ENCODE measurements at places on chromosomes 2 and 18.
A peak's percentile ranks its signal among the peaks of the same experiment; 100 is the strongest.

- no peak for DNase-seq
These were observed 76.9 kb downstream of the ACTR3 start for GRCh38 chr2:113966832-113967231.

DNA sequence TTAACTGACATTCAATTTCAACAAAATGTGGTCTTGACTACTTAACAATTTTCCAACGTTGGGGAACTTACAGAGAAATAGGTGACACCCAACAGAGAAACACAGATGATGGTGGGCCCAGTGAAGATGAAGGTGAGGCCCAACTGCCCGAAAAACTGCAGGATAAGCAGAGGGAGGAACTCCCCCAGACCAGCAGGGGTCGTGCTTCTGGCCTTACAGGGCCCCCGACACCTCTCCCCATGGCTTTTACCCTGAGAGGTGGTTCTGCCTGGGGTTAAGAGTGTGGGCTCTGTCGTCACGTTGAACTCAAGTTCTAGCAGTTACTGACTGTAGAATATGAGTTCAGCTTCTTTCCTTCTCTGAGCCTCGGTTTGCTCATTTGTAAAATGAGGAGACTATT, 119.5 kb upstream of the SMIM21 start:
- no peak for DNase-seq

DNA sequence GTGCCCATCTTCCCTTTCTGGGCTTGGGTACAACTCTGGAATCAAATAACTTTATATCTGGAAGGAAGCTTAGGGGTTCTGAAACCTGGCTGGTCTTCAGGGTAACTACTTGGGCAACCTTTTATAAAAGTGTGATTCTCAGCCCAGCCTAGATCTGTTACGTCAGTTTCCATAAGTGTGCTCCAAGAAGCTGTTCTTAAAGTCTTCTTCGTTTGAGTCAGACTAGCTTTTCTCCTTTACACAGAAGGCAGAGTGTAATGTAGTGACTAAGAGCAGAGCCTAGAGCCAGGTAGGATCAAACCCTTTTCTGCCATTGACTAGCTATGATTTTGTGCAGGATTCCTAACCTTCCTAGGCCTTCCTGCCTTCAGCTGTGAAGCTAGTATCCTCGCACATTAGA, 5.8 kb downstream of the ITGA6 start:
- no peak for DNase-seq

DNA sequence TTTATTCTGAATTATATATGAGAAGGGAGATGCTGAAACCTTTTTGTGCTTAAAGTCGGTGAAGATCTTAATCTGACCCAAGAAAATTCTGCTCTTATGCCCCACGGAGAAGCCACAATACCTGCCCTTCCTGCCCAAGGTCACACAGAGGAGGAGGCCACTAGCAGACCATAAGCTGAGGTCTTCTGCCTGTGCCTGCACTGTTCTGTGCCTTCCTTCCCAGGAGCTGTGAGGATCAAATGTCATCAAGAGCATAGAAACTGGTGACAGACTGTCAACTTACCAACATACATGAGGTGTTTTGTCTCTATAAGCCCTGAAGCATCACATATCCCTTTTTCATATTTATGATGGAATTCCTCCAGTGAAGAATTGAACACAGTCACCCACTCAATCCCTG, 233.3 kb downstream of the C1D start:
- no peak for DNase-seq

DNA sequence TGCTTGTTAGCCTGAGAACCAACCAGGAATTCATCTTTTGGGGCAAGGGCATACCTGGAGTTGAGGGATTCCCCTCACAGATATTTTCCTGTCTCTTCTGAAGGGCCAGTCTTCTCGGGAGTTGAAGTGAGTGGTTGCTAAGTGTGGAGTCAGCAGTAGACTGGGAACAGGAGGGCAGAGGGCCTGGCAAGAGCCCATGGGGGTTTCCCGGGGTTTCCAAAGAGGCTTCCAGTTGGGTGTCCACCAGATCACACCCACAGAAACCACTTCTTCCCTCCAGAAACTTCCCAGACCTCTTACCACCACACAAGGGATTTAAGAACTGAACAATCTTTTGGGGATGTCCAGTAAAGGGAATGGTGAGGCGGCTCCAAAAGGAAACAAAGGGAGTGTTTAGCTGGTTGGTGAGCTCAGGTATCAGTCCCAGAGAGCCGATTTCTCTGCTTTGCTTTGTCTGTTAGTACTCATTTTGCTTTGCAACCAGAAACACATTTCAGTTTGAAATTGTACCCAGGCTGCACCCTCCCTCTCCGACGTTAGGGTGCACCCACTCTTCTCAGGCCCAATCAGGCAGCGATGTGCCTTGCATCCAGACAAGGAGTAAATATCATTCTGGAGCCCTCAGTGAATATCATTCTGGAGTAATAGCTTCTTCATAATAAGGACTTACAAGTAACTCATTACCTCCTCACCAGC, 47.5 kb upstream of the SPATS2L start:
- no peak for DNase-seq

- DNase-seq = no peak
These were observed 361.0 kb downstream of the ANAPC1 start for GRCh38 chr2:111523009-111523408.

DNA sequence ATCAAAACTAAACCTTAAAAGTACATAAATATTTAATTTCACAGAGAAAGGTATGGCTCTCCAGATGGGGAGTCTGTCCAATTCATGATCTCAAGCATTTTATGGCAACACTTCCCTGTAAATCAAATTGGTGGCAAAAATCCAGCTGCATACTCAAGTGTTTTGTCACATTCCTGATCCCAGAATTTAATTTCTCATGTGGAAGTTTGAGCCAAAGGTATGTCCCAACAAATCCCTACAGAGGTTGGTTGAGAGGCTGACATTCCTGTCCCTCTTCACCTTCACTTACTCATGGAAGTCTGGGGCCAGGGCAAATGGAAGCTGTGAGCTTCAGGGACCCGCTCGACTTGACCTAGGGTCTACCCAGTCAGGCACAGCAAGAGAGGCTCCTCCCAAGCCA, 17.7 kb downstream of the KLF7 start:
- no peak for DNase-seq

GRCh38 chr2:42999856-43000241, 207.5 kb upstream of the HAAO start:
- no peak for DNase-seq

GRCh38 chr2:117949806-117950205, 64.1 kb downstream of the CCDC93 start:
- DNase-seq = no peak

DNA sequence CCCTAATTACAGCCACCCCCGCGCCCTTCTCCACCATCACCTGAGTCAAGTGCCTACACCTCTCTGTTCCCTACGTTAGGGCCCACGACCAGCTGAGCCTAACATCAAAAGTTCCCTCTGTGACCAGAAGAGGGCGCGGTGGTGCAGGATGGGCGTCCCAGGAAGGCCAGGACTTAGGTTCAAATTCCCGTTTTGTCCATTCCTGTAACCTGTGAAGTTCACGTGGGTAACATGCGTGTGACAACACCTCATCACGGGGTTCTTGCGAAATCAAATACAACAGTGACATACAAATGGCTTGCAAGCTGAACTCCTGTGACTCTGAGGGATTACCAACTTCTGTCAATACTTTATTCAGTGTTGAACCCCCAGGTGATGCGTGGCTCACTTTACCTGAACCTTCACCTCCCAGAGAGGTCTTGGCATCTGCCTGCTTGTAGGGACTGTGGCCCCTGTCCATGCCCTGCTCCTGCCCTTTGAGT, 207.9 kb downstream of the ARL4C start:
- DNase-seq = peak; percentile 75

GRCh38 chr2:105176429-105176828, 65.1 kb upstream of the GPR45 start:
- no peak for DNase-seq

- no peak for DNase-seq
These were observed 147.6 kb downstream of the GALNT14 start for GRCh38 chr2:30990671-30991070.

- DNase-seq = no peak
These were observed 727 bp downstream of the KIF1A start for GRCh38 chr2:240819126-240819857.

DNA sequence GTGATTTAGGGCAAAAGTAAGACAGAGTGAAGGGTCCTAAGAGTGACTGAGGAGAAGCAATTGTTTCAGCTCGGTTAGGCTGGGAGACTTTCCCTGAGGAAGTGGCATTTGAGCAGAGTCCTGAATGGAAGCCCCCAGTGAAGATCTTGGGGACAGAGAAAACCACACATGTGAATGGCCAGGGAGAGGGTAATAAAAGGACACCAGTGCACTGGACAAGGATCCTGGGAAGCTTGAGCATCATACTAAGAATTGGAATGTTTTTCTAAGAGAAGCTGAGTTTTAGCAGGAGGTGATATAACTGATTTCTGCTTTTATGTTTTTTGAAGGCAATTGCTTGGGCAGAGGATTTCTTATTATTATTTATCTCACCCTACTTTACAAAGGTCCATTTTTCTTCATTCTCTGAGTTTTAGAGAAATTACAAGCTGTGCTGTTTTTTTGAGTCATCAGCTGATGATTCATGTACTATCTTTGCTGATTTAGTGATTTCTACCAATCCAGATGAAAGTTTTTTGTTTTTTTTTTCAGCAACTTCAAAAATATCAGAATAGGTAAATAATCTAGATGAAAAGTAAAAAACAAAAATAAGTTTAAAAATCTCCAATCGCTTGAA, 43.5 kb downstream of the MFSD6 start:
- DNase-seq = no peak

- DNase-seq = no peak
These were observed 521.8 kb upstream of the ID2 start for GRCh38 chr2:8159966-8160603.

DNA sequence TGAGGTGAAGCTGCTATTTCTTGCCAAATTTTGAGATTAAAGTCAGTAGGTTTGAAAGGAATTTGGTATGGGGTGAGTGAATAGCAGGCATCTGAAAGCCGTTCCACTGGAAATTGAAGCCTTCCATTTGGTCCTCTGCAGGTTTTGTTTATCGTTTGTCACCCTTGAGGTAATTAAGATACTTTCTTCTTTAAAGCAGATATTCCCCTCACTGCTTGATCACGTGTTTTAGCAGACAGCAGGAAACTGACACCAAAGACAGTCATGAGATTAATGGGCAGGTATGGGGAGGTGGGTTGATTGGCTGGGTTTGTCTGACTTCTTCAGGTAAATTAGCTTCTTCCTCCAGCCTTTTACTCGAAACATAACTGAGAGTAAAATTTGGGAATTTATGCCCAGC, 10.7 kb downstream of the LPIN1 start:
- peak; percentile 83 for DNase-seq

GRCh38 chr18:57219964-57220363, 73.1 kb downstream of the BOD1L2 start:
- DNase-seq = no peak

DNA sequence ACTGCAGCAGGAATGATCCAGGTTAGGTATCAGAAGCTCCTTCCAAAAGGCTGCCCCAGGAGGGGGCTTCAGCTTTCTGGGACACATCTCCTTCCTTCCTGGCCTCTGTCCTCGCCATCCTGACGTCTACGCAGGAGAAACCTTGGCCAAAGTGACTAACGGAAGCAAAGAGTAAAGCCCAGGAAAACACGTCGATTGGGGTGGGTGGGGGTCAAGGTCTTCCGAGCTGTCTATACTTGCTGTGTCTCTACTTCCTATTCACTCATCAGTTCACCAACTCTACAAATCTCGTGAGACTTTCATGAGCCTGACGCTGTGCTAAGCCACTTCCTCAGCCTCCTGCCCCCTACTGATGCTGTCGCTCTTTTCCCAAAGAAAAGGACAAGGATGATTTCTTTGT, 212.6 kb downstream of the TNS1 start:
- DNase-seq = peak; percentile 27

GRCh38 chr2:38602136-38602731, 494 bp downstream of the HNRNPLL start:
- DNase-seq = no peak

DNA sequence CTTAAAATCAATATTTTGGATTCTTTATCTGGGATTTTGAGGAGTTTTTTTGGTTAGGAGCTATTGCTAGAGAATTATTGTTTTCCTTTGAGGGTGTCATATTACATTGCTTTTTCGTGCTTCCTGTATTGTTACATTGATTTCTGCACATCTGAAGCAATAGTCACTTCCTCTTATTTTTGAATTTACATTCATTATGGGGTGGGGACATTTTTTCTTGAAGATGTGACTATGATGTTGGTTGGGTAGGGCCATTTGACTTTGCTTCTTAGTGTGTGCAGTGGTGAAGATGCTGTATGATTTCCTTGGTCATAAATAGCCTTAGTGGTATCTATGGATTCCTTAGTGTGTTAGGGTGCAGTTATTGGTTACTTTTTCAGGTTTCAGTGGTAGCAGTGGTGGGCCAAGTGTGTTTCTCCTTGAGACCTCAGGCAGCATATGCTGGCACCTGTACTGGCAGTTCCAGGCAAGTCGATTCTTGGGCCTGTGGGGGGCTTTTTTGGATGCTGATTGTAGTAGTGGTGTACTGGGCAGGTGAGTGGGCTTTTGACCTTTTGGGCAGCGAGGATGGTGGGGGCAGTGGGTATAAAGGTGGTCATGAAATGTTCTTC, 61.8 kb downstream of the ARHGAP25 start:
- DNase-seq = peak; percentile 45

- DNase-seq = peak; percentile 25
These were observed 10.1 kb downstream of the CPLX4 start for GRCh38 chr18:59308248-59308937.

- no peak for DNase-seq
These were observed 68.3 kb upstream of the SESTD1 start for GRCh38 chr2:179332903-179333302.

GRCh38 chr2:78418021-78418420, 607.5 kb upstream of the REG3G start:
- DNase-seq = no peak

DNA sequence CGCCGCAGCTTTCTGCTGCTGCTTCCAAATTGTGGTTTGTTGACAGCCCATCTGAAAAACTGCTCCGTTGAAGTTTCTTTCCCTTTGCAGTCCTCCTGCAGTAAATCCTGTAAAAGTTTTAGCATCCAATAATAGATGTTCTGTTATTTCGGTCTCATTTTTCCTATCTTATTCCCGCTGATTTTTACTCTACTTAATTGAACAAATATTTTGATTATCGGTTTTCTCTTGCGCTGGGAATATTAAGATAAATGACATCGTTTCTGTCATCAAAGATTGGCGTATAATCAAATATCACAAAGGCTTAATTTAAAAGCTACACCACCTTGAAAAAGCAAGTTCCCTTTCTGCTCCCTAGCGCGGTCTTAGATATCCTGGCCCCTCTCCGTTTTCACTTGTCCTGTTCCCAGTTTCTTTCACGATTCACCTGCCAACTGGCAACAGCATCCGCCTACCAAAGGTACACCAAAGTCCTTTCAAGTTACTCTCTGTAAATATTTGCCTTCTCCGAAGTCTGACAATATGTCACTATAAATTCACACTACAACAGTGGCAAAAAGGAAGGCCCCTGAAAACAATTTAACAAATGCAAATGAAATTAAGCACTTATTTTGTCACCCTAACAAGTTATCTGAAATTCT, 1.0 kb upstream of the STRN start:
- DNase-seq = no peak

DNA sequence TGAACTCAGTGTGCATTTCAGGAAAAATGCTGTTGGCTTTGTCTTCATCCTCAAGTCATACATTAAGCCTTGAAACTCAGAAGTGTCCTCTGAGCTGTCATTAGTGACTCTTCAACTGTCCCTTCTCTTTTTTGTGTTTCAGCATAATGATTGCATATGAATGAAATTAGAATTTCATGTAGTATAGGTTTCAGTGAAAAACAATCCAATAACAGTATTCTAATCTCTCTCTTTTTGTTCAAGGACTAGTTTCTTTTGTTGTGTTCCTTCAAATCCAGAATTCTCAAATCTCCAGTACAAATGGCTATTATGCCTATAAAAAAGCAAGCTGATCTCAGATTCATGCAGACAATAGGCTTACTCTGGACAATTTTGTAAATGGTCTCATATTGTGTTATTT, 133.5 kb downstream of the QPCT start:
- DNase-seq = no peak

GRCh38 chr18:49849331-49850217, 36.2 kb upstream of the ACAA2 start:
- DNase-seq = no peak
